ENCODE measurements at places on chromosomes 2 and 18. TPM values are rescaled to one million over a fixed set of nuclear protein-coding genes. Genes with fewer than 3 reads are reported as not detected.

- no peak for DNase-seq
These were observed 110.3 kb upstream of the ST6GAL2 start for GRCh38 chr2:106996171-106996769.

- no peak for DNase-seq
These were observed 89.5 kb downstream of the COL6A3 start for GRCh38 chr2:237324405-237324831.

DNA sequence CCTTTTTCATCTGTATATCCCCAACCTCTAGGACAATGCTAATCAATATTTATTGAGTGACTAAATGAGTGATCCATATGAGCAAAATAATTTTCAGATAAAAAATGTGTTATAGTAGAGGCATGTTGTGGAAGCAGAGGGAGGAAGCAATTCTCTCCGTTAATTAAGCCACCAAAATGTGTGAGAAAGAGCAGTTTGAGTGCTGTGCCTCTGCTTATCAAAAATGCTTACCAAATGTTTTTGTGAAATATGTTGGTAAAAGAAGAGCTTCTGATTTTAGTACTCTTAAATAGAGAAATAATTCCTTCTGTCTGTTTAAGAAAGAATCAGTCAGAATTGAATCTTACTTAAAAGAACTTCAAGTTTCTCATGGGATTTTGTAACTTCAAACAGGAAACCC is 90.3 kb downstream of the DTNA start:
- DNase-seq: no peak

DNA sequence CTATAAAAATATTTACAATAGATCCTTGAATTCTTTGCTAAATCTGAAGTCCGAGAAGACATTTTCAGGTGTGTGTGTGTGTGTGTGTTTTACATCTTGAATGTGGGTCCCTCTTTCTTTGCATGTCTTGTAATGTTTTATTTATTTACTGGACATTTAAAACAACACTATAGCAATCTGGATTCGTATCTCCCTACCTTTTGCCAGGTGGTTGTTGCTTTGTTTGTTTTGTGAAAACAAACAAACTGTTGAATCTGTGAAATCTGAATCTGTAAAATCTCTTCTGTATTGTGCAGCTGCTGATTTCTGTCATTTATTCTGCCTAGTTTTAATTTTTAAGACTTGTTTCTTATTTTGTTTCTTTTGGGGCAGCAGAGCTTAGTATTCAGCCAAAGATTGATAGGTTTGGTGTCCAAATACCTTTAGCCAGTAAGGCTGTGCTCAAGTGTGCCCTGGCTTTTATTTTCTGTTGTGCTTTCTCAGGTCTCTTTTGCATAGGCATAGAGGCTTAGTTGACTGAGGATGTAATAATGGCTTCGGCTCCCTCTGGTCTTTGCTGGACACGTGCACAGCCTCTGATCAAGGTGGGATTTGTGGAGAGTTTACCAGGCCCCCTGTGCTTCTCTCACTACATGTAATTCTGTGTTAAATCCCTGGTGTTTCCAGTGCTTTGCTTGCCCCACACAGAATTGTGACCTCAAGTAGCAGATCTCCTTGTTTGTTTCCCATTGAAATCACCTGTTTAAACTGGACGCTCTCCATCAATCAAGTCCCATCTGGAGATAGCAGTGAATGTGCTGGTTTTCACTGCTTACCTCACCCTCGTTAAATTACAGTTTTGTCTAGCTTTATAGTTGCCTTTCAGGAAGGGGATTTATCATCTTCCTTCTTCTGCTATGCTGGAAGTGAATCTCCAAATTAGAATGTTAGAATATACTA is 71.1 kb downstream of the BIRC6 start:
- no peak for DNase-seq

DNA sequence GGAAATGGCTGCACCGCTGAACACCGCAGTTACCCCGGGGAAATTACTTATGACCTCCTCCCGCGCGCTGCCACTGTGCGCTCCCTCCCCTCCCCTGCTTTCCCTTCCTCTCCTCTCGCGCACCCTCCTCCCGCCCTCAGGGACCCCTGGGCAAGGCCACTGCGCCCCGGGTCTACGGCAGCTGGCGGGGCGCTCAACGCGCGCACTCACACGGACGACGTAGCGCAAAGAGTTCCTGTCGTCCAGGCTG is 7.9 kb downstream of the ALPP start:
- DNase-seq: no peak

DNA sequence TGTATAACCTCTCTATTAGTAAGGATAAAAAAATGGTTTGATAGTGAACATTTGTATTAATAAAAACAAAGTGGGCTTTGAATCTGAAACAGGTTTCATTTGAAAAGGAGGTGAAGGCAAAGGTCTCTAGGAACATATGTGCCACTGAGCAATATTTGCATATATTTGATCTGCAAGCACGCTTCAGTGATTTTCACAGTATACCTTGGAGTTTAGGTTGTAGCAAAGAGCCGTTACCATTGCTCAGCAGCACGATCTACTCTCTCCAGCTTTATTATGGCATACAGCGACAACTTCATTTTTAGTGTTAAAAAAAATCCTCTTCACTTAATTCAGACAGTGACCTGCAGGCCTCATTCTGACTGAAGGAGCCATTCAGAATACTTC is 75.8 kb upstream of the ZEB2 start:
- no peak for DNase-seq

DNA sequence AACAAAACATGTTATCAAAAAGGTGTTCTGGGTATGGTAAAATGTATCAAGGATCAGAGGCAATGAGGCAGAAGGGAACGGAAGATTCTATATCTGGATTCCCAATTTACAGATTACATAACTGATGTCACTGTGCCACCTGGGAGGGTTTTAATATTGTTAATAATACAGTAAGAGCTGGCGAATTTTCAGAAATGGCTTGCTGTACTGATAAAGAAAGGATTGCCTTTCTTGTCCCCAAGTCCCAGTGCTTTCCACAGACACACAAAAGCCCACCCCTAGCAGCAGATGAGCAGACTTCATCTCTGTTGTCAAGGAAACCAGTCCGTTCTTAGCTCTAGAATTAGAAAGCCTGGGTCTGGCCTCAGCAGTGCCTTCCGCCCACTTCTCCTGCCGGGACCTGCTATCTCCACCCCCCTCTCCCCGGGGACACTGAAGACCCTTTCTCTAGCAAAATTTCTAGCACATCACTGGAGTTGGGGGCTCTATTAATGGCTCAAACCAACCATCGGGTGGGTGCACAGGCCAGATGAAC is 34.3 kb downstream of the ADD2 start:
- no peak for DNase-seq

GRCh38 chr2:28321426-28321825 is 71.2 kb upstream of the FOSL2 start:
- DNase-seq: no peak

DNA sequence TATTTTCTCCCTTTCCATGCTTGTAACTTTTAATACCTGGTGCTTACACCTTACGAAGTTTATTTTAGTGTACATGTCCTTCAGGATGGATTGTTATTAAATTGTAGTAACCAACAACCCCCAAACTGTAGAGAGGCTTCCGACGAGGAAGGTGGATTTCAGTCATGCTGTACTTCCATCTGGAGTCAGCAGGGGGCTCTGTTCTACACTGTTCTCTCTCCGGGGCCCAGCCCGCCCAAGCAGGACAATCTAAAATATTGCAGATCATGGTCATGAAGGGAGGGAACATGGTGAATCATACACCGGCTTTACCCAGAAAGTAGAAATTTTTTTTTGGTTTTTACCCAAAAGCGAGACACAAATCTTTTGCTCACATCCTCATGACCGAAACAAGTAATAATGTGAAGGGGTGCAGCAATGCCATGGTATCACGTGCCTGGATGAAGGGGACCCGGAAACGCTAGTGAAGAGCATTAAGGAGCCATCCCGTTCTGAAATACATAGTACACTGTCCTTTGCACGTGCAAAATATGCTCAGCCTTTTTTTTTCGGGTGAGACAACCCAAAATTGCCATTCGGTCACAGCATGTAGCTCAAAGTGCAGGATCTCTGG is 884.8 kb downstream of the EPHA4 start:
- DNase-seq: peak; percentile 69

DNA sequence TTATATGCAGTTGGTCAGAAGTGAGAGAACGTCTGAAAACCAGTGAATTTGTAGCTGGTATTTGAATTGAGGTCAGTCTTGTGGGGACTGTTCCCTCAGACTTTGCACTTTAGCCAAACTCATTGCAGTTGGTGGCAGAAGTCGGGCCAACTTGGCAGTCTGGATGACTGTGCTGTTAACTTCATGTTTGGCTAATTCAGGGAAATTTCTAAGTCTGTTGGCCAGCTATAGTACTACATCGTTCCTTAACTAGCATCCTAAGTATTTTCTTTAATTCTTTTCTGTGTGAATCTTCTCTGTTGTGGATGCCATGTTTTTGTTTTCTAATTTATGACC is 806.8 kb upstream of the GCFC2 start:
- no peak for DNase-seq

GRCh38 chr2:46125798-46126197 is 171.4 kb upstream of the EPAS1 start:
- DNase-seq: no peak

- no peak for DNase-seq
These were observed 135.1 kb upstream of the CTDP1 start for GRCh38 chr18:79544386-79544963.

The CHCHD5 gene
- polyA plus RNA-seq: 34.5 TPM

The KCNG2 gene
- not detected for polyA plus RNA-seq
